Ovary (tissue), 10 donors: ENCODE measurements at places on chromosomes 4 and X.

- peak; percentile 79 for DNase-seq
Observed at GRCh38 chrX:54921427-54922021, 900 bp downstream of the TRO start.

DNA sequence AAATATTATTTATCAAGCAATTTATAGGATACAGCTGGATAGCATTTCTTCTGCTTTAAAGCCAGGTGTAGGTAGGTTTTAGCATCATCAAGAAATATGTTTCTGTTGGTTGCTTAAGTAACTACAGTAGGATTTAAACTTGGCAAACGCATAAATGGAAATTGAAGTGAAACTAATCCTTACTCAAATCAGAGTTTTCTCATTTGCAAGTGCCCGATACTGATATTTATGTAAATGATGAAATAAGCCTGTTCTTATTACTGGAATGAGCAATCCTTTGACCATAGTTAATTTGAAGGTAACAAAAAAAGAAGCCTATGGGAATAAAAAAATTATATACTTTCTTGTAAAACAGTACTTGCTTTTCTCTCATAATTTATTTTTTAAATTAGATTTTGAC, 23.2 kb upstream of the PIGA start:
- DNase-seq, result no peak

DNA sequence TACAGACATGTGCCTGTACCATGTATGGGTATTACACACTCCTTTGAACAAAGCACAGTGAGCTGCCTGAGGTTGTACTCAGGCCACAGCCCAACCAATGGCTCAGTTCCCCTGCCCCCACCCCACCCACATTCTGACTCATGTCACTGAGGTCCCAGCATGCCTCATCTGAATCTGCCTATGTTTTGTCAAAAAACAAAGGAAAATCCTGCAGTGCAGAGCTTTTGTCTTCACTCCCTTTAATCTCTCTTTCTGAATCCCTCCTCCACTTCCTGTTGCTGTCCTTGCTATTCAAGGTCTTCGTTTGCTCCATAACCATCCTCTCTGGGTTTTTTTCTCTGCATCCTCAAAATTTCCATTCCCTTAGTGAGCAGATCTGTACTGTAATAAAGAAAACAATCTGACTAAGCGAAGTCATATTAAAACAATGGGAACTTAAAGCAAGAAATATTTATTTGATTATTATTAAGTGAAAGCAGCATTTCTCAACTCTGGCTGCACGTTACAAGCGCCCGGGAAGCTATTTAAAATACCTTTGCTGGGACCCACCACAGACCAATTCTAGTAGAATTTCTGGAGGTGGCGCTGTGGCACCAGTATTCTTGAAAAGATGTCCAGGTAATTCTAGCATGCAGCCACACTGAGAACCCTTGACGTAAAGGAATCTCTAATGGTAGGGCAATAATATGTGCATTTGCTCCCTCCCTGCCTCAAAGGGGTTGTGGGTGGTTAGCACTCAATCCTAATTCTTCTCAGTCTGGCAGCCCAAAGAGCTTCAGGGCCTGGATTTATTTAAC, 8.7 kb downstream of the GUCY2F start:
- DNase-seq, result no peak

DNA sequence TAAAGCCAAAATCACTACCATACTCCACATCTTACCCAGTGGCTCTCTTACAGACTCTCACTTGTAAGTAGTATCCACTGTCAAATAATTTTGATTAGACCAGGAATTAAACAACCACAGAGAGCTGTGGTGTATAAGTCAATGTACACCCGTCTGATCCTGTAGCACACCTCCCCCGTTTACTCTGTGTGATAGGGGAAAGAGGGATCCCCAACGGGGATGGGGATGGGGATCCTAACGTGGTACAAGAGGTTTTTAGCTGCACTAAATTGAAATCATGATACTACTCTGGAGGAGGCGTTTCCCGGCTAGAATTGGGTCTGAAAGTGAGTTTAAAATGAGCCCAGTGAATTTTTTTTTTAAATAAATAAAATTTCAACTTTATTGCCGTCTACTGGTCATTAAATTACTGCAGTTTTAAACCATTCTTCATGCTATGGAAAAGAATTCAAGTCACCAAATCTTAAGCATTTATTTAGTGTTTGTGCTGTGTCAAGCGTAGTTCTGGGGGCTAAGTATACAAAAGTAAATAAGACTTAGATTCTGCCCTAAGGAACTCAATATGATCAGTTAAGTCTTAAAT, 76.6 kb downstream of the INTS12 start:
- no peak for DNase-seq

DNA sequence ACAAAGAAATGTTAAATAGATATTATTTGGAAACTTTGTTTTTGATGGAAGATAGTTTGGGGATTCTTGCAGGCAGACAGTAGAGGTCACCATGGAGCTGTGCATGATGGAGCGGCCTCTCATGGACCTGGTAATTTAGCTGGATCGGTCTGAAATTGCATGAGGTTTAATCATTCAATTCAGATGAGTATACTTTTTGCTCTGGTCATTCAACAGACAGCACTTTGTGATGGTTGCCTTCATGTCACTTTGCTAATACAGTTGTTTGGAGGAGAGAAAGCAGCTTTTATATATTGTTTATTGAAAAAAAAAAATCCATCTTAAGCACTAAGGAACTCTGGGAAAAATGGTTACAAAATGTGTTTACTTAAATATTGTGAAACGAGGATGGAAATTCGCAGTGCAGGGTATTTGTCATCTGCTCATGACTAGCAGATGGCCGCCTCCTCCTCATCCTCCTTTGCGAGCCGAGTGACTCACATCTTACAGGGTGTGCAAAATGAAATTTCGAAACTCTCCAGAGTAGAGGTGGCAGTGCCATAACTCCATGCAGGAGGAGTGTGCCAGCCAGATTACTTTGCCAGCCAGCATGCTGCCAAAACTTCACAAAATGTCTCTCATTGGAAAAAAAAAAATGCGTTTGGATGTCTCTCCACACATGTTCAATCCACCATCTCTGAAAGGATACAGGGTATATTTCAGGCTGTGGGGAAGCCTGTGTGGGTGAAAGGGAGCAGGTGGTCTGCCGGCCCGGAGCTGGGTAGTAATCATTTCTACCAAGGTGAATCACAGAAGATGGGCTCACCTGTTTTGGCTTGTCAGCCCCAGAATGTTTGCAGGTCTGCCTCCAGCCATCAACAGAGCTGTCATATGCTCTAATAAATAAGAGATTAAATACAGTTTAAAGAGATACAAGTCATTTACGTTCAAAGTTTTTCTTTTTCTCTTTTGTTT, 314.9 kb upstream of the DIPK2B start:
- peak; percentile 37 for DNase-seq

GRCh38 chr4:176999935-177000543, 207.3 kb upstream of the VEGFC start:
- no peak for DNase-seq

- DNase-seq, result no peak
Observed at GRCh38 chrX:102684772-102685520, 27.3 kb upstream of the GPRASP2 start.

DNA sequence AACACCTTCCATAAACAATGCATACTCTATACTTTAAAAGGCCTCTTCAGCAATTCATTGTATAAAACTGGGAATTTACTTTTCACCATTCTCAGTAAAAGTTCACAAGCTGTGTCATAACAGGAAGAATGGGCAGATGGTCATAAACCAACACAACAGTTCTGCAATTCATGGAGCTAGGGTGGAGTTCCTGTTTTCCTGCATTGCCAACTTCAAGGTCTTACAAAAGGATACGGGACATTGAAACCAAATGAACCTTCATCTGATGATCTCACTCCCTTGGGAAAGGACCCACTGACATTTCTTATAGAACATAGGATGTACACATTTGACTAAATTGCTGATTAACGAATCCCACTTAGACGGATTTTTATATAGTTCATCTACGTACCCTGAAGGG, 4.1 kb downstream of the KDR start:
- DNase-seq, result no peak

GRCh38 chr4:19372390-19372789, 879.3 kb upstream of the SLIT2 start:
- no peak for DNase-seq

- no peak for DNase-seq
Observed at GRCh38 chr4:70701271-70701670, 12.9 kb downstream of the UTP3 start.

DNA sequence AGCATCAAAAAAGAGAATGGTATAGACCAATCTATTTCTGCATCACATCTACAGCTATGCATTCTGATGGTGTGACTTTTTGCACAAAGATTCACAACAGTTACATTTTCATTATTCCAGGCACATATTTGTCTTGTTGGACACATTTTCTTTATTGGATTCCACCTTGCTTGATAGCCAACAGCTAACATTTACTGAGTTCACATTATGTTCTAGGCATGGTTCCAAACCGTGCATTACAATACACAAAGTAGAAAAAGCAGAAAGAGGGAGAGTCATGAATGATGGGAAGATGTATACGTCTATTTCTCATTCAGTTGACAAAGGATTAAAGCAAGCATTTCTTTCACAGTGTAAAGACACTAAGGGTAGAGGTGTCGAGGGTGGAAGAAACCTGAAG, 22.9 kb upstream of the CLGN start:
- no peak for DNase-seq

DNA sequence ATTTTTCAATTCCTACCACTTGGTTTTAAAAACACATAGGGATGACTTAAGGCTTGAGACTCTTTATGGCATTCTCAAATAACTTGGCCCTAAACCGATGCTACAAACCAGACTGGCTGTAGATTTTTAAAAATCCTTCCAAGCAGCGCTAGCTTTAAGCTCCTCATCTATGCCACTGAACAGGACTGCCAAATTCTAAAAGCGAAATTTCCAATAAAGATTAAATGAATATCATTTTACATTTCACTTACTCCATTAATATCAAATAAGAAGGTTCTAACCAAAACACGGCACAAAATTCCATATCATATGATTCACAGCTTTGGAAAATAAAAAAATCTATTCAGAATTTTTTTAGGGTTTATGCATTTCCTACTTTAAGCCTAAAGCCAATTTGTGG, 134.2 kb downstream of the FANCB start:
- no peak for DNase-seq

- no peak for DNase-seq
Observed at GRCh38 chrX:129938081-129938480, 32.1 kb downstream of the UTP14A start.

DNA sequence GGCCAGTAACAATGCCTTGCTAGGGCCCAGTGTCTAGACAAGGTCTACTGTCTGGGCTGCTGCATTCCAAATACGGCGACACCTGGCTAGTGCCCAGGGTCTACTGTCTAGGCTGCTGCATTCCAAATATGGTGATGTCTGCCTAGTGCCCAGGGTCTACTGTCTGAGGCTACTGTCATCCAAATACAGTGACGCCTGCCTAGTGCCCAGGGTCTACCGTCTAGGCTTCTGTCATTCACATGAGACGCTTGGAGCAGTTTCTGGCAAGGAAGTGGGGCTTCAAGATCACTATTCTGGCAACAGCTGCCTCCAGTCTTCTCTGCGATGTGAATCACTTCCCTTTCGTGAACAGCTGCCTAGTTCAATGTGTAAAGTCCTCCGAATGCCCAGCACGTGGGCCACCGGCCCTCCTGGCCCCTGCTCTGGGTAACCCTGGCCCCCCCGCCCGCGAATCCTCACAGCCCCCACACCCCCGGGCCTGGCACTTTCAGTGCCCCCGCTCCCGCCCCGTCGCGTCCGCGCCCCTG, 12.7 kb downstream of the ACOX3 start:
- DNase-seq, result no peak

GRCh38 chrX:110511238-110511637, 152.6 kb downstream of the RTL9 start:
- DNase-seq, result no peak

DNA sequence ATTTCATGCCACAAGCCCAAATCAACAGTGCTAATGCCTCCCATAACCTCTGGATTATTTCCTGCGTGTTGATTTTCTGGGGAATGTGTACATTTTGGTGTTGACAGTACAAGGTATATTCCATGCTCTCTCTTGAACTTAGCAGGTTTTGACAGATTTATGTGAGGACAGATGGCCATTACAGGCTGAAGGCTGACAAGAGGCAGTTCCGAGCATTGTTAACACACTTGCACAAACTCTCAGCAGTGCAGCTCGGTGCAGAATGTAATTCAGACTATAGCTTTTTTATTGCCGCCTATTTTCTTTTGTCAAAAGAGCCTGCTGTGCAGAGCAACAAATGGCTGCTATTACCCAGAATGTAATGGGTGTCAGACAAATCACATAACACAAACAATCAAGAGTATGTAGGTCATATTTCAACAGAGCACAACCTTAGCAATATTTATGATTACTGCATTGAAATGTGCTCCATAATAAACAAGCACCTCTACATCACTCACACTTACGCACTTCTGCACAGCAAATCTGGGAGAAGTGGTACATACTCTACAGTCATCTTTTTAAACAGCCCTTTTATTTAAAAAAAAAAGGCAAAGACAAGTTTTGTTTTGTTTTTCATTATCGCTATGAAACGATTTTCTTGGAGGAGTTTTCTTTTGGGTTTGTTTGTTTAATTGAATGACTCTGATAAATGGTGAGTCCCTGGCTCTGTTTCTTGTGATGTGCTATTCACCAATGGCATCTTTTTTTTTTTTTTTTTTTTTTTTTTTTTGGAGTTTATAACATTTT, 71.6 kb downstream of the PPARGC1A start:
- no peak for DNase-seq

GRCh38 chrX:2690856-2691542, at the start of gene CD99:
CD99 (plus strand) TSS chrX:2691295; CDS start chrX:2691361, 66 bp downstream.
- DNase-seq, result peak; percentile 92

GRCh38 chrX:15173411-15173810, 96.5 kb downstream of the ASB9 start:
- DNase-seq, result no peak

- peak; percentile 52 for DNase-seq
Observed at GRCh38 chr4:84582988-84583875, at the start of gene CDS1. CDS1 (plus strand) TSS chr4:84583127; CDS start chr4:84583402, 275 bp downstream.
